ENCODE measurements at places on chromosomes 6 and 20.

GRCh38 chr20:57164872-57165271 lies 101.6 kb downstream of the BMP7 start:
- no peak for DNase-seq

GRCh38 chr6:20877008-20877937 lies 343.0 kb downstream of the CDKAL1 start:
- no peak for DNase-seq

GRCh38 chr6:89640804-89641203 lies 2.3 kb upstream of the LYRM2 start:
- no peak for DNase-seq

- DNase-seq: no peak
Measured at GRCh38 chr6:24798740-24799540, at the start of gene ARMH2. Gene ARMH2, minus strand, starts transcription at chr6:24798917. Its CDS starts 60 bp downstream, at chr6:24798857.

DNA sequence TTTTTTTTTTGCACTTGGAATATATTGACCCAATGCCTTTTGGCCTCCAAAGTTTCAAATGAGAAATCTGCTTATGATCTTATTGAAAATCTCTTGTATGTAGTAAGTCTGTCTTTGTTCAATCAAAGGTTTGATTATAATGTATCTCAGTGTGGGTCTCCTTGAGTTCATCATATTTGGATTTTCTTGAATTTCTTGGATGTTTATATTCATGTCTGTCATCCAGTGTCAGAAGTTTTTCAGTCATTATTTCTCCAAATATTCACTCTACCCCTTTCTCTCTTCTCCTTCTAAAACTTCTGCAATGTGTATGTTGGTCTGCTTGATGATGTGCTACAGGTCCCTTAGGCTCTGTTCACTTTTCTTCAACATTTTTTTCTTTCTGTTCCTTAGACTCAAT lies 95.9 kb upstream of the PTPRK start:
- DNase-seq: no peak

DNA sequence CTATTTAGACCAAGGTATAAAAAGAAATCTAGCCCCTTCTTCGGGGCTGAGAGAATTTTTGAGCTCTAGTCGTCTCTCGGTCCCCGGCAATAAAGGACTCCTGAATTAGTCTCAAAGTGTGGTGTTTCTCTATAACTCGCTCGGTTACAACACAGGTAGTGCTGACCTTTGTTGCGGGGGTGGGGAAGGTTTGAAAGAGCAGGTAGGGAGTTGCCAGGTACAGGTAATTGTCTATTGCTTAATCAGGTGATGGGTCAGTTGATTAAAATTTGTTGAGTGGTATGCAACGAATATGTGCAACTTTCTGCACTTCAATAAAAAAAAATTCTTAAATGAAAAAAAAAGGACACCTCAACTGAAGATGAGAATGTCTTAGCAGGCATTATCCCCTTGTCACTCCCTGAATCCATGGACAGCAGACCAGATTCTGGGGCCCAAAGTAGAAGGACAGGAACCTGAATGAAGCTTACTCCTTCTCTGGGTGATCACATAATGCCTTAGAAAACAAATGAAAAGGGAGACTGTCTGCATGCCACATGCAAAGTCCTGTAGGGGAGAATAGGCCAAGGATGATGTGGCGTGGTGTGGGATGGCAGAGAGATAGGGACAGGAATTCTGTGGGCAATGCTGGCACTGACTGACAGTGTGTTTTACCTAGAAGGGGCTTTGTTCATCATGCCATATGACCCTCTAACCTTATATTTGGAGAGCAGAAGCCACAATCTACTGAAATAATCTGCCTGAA lies 157.6 kb upstream of the OLIG3 start:
- no peak for DNase-seq

DNA sequence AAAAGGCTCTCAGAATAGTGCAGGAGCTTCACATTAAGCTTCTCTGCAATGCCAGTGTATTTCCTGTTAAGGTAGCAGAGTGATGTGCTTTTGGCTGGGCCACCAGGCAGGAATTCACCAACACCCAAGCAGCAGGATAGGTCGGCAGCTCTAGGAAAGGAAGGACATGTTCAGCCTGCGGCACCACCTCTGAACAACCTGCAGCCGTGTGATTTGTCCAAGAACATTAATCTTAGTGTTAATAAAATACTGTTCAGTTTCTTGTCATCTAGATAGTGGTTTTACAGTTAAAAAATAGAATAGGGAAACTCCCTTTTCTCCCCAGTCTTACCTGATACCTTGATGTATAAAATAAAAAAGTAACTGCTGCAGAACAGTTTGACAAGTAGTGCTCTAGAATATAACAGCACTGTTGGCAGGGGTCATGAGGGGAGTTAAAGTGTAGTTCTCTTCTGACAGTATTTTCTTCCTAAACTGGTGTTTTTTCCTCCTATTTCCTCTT lies 18.8 kb downstream of the ZNF292 start:
- DNase-seq: peak; percentile 19

- DNase-seq: peak; percentile 51
Measured at GRCh38 chr20:43942667-43943285, 28.1 kb downstream of the TOX2 start.

- no peak for DNase-seq
Measured at GRCh38 chr20:25252686-25253421, 5.0 kb downstream of the PYGB start.

GRCh38 chr6:135002974-135003703 lies 51.5 kb downstream of the HBS1L start:
- no peak for DNase-seq

GRCh38 chr6:53020005-53020744 lies 25.1 kb upstream of the GSTA4 start:
- no peak for DNase-seq

- no peak for DNase-seq
Measured at GRCh38 chr6:72589096-72589495, 32.8 kb upstream of the KCNQ5 start.
